ENCODE measurements at places on chromosomes 3 and 15. TPM values are rescaled to one million over a fixed set of nuclear protein-coding genes. Genes with fewer than 3 reads are reported as not detected.

DNA sequence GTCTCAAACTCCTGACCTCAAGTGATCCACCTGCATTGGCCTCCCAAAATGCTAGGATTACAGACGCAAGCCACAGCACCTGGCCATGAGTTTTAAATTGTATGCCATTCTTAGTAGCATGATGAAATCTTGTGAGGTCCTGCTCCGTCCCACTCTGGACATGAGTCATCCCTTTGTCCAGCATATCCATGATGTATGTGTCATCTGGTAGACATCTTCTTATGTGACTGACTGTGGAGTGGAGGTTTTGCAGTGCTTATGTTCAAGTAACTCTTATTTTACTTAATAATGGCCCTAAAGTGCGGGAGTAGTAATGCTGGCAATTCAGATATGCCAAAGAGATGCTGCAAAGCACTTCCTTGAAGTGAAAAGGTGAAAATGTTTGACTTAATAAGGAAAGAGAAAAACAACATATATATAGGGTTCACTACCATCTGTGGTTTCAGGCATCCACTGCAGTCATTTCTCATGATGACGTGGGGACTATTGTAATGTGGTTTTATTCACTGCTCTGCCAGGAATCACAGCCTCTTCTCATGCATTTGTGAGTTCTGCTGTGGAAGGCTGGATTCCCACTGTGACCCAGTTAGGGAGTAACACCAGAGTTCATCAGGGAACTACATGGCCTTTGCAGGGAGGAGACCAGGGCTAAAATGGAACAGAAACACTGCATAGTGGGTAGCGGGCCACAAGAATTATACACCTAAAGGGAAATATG, 204.6 kb upstream of the STRIT1 start:
- no peaks in the 10 kb centered on the region for H3K36me3 ChIP-seq
- no peak for DNase-seq
- H3K4me3 ChIP-seq: no peak overlapping the region
- H3K27me3 ChIP-seq: no peaks in the 10 kb centered on the region

GRCh38 chr3:109924196-109924595, 586.9 kb upstream of the DPPA4 start:
- H3K36me3 ChIP-seq: no peaks in the 10 kb centered on the region
- no peaks in the 10 kb centered on the region for H3K4me1 ChIP-seq
- no peak overlapping the region for H3K27ac ChIP-seq
- no peak overlapping the region for H3K4me3 ChIP-seq
- DNase-seq: no peak

The HCLS1 gene
- 206 TPM for total RNA-seq

DNA sequence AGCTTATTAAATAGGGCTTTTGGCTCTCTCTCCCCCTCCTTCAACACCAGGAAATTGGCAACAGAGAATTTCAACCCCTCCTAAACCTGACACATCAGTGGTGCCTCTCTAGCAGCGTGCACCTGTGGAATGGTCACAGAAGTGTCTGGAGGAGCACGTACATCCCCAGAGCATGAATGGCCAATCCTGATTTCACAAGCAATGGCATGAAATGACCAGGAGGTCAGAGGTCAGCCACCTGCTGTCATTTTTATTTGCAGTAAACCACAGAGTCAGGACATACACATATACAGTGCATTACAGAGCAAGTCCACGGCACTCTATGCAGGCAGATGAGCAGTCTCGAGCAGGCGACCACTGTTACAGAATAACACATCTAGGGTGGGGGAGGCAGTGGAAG, 25.1 kb upstream of the ETV5 start:
- no peak overlapping the region for H3K27ac ChIP-seq
- H3K36me3 ChIP-seq: no peaks in the 10 kb centered on the region
- H3K27me3 ChIP-seq: no peaks in the 10 kb centered on the region
- no peak overlapping the region for H3K4me3 ChIP-seq
- no peak for DNase-seq
- no peaks in the 10 kb centered on the region for H3K4me1 ChIP-seq

The ITIH3 gene
- not detected for total RNA-seq
